ENCODE measurements at places on chromosomes 7 and 10.

GRCh38 chr7:90836937-90837336 lies 240.8 kb downstream of the CDK14 start:
- no peak for DNase-seq

GRCh38 chr7:101676062-101676598 lies 47.0 kb upstream of the MYL10 start:
- DNase-seq: no peak

DNA sequence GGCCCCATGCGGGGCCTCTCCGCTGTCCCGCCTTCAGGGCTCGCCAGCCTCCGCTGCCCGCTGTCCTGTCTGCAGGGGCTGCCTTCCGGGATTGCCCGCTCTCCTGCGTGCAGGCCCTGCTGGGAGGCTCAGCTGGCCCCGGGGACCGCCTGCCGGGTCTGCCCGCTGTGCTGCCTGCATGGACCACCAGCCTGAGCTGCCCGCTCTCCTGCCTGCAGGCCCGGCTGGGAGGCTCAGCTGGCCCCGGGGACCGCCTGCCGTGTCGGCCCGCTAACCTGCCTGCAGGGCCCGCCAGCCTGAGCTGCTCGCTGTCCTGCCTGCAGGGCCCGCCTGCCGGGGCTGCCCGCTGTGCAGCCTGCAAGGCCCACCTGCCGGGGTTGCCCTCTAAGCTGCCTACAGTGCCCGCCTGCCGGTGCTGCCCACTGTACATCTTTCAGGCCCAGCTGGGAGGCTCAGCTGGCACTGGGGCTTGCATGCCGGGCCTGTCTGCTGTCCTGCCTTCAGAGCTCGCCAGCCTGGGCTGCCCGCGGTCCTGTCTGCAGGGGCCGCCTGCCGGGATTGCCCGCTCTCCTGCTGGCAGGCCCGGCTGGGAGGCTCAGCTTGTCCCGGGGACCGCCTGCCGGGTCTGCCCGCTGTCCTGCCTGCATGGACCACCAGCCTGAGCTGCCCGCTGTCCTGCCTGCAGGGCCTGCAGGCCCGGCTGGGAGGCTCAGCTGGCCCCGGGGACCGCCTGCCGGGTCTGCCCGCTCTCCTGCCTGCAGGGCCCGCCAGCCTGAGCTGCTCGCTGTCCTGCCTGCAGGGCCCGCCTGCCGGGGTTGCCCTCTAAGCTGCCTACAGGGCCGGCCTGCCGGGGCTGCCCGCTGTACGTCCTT lies 165.1 kb downstream of the GLRX3 start:
- DNase-seq: no peak

DNA sequence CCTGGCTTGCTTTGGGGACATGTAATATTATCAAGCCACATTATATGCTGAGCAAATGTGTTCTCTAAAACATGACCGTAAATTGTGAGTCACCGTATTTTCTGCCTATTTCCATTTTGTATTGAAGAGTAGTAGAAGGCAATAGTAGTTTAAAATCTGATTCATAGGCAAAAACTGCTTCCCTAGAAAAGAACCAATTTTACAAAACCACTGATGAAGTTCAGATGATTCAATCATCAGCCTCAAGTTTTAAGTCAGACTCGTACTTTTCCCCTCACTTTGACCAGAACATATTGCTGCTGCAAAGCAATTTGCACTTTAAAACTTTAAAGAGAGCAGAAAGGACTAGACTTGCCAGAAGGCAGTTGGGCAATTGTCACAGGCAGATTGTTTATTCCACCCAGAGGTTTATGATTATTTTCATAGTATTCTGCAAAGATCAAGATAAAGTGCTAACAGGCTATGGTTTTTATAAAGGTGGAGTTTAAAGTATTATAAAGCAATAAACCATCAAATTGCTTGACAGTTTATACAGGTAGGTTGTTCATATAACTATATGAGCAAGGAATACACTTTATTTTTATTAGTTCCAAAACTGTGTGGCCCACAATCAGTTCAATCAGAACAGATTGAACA lies 168.2 kb downstream of the ETV1 start:
- DNase-seq: no peak

GRCh38 chr10:131841661-131842139 lies 59.1 kb upstream of the PPP2R2D start:
- no peak for DNase-seq

DNA sequence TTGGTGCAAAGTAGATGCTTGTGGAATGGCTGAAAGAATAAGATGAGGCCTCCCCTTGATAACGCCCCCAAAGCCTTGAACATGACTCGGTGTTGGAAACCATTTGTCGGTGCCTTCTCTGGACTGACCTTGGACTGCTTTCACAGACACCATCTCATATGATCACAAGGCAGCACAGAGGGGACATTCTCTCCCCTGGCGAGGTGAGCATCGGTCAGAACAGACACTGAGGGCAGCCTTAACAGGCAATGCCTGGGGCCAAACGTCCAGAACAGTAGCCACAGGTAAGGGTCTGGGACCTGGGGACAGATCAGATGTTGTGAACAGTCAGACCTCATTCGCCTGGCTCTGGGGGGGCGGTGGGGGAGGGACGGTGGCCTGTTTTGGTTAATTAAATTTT lies 2.8 kb upstream of the TRRAP start:
- no peak for DNase-seq

DNA sequence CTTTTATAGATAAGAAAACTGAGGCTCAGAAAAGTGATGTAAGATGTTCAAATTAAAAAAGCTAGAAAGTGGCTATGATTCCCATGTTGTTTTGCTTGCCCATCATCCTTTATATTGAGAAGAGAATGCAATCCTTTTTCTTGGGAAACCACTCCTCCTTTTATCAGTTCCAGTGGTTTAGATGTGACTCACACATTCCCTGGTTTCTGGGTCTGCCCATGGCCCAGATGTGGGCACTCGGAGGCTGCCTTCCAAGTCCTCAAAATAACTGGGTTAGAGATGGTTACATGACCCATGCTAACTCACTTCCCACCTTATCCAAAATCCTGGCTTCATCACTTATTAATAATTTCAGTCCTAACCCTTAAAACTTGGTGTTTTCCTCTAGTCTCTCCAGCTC lies 550.0 kb downstream of the MDFIC start:
- no peak for DNase-seq

GRCh38 chr7:139731802-139732470 lies 45.9 kb downstream of the HIPK2 start:
- no peak for DNase-seq

GRCh38 chr10:9172276-9172675 lies 1117.8 kb downstream of the GATA3 start:
- DNase-seq: no peak
